ENCODE measurements at places on chromosomes 6 and 20.

DNA sequence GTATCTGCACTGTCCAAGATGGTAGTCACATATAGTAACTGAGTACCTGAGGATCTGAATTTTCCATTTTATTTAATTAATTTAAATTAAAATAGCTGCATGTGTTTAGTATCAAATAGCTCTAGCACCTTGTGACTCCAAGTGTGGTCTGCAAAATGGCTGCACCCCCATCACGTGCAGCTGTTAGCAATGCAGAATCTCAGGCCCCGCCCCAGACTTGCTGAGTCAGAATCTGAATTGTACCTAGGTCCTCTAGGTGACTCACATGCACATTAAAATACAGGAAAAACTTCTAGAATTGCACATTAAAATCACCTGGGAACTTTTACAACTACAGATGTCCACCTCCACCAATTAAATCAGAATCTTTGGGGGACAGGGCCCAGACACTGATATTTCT is 19.2 kb upstream of the FAM83C start:
- no peak for DNase-seq

GRCh38 chr6:157294654-157295053 is 28.7 kb downstream of the TMEM242 start:
- no peak for DNase-seq

DNA sequence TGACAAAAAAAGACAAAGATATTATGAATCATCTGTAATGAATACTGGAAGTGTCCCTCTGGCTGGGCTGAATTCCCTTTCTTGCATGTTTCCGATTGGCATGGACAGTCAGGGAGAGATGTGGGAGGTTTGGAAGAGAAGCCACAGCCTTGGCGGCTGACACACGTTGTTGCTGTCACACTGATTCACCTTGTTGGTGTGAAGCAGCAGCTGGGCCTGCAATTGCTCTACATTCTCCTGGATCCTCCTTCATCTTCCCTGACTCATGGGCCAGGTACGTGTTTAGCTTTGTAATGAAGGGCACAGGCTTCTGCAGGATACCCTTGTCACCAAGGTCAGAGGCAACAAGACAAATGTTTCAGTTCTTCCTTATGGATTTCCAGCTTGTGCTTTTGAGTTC is 13.4 kb upstream of the SMIM8 start:
- no peak for DNase-seq

DNA sequence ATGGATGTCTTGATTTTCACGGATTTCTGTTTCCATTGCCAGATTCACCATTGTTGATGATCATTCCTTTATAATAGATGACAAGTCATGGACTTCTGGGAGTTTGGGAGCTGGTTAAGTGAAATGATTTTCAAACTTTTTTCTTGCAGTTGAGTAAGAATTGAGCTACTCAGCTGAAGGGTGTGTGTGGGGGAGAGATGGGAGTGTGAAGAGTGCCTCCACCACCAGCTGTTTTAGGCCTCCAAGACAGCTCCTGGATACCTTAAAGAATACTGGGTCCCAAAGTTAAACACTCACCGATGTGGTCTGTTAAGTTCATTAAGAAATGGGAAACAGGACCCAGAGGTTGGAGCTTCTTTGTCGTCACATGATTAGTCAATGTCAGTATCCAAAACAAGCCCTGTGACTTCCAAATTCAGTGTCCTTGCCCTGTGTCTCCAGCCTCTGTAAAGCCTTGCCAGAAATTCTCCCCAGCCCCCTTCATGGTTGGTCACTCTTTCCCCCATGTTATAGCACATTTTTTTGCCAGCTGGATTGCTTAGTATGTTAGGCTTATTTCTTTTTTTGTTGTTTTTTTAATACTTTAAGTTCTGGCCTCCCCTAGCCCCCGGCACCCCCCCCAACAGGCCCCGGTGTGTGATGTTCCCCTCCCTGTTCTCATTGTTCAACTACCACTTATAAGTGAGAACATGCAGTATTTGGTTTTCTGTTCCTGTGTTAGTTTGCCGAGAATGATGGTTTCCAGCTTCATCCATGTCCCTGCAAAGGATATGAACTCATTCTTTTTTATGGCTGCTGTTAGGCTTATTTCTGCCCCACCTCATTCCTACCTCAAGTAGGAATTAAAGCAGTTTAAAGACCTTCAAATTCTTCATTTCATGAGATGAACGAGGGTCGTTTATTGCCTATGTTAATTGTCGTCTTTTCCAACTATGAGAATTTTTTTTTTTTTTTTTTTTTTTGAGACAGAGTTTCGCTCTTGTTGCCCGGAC is 26.9 kb downstream of the BICRAL start:
- no peak for DNase-seq

DNA sequence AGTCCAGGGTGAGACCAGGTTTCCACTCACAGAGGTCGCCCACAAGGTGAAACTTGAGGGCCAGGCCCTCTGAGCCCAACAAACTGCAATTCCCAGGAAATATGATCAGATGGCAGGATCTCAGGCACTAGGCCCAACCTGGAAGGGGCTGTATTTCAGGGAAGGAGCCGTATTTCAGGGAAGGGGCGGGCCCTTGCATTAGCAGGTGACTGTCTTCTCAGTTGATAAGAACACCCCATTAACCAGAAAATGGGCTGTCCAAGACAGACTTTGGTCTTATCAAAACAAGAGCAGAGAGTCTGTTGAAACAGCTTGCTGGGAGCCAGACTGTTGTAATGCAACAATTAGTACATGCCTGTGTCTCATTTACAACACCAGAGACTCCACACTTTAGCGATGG is 10.9 kb upstream of the BNIP5 start:
- no peak for DNase-seq

- no peak for DNase-seq
Measured at GRCh38 chr6:162699961-162700360, 27.6 kb downstream of the PRKN start.

GRCh38 chr20:45017281-45017680 is 51.0 kb downstream of the STK4 start:
- no peak for DNase-seq

DNA sequence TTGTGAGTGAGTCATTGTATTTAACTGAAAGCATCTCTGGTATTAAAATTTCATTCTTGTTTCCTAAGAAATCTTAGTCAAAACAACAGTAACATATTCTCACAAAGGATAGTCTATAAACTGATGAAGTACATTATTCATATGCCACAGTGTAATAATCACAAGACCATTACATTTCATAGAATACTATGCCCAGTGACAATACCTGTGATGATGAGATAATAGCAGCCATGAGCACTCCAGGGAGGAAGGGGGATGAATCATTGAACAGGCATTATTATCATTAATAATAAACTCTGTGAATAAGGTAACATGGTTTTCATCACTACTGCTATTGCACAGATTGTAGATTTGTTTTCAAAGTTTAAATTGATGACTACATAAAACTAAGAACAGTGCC is 667.9 kb downstream of the EPM2A start:
- no peak for DNase-seq

- DNase-seq: no peak
Measured at GRCh38 chr6:92608751-92609150, 810.6 kb downstream of the EPHA7 start.

DNA sequence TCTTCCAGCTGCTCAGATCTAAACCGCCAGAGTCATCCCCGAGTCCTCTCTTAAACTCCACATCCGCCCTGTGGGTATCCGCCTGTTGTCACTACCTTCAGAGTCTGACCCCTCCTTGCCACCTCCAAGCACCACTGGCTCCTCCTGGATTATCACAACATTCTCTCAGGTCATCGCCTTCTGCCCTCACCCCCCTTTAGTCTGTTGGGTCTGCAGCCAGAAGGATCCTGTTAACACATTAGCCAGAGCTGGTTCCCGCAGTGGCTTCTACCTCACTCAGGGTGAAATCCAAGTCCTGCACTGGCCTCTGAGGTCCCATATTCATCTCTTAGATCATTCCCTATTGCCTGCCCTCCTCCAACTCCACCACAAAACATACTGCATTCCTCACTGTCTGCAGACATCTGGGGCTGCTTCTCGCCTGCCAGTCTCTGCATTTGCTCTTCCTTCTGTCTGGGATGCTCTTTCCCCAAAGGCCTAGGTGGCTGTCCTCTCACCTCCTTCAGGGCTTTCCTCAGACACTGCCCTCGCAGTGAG is 34.1 kb downstream of the TNXB start:
- no peak for DNase-seq

DNA sequence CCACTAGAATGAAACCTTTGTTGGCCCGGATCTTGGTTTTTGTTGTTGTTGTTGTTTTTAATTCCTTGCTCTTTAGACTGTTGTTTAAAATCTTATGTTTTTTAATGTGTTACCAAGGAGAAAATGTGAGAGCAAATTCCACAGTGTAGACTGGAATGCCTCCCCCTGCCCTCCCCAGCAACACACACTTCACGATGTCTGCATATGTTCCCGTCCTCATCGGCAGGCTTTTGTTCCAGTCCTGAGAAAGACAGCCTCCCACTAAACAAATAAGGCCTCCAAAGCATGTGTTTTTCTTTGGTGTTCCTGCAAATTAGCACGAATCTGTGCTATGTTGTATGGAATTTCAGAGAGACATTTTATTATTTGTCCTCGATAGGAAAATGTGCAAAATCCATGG is 263.3 kb upstream of the QKI start:
- DNase-seq: no peak

- DNase-seq: no peak
Measured at GRCh38 chr6:146984251-146984924, 219.8 kb upstream of the STXBP5 start.

- DNase-seq: no peak
Measured at GRCh38 chr6:12264671-12265070, 25.5 kb upstream of the EDN1 start.

- peak; percentile 61 for DNase-seq
Measured at GRCh38 chr6:10720265-10720959, 2.5 kb upstream of the TMEM14C start.

DNA sequence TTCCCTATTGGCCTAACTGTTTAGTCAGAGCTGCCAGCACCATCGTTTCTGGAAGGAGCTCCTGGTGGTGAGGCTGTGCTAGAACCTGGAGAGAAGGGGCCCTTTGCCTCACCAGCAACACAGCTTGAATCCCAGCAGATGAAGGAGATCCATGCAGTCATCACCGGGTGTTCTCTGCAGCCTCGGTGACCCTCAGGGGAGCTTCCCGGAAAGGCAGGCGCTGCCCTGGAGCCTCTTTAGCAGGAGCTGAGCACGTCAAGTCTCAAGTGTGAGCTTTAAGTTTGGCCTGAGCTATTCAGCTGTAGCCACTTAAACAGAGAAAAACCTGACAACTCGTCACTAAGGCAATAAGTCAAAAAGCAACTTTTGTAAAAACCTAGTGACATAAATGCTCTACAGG is 181.2 kb upstream of the FOXQ1 start:
- DNase-seq: no peak
